ENCODE measurements at places on chromosomes 4 and X. TPM values are rescaled to one million over a fixed set of nuclear protein-coding genes. Genes with fewer than 3 reads are reported as not detected.
A peak's percentile ranks its signal among the peaks of the same experiment; 100 is the strongest.

REPS2 gene
- total RNA-seq = 0.69 TPM

- H3K4me3 ChIP-seq = no peak overlapping the region
- peaks cover 14% of the 10 kb centered on the region for H3K4me1 ChIP-seq
- DNase-seq = no peak
- no peak overlapping the region for H3K27ac ChIP-seq
- H3K27me3 ChIP-seq = no peaks in the 10 kb centered on the region
Measured at GRCh38 chrX:155615938-155616337, 3.2 kb upstream of the TMLHE start.

DNA sequence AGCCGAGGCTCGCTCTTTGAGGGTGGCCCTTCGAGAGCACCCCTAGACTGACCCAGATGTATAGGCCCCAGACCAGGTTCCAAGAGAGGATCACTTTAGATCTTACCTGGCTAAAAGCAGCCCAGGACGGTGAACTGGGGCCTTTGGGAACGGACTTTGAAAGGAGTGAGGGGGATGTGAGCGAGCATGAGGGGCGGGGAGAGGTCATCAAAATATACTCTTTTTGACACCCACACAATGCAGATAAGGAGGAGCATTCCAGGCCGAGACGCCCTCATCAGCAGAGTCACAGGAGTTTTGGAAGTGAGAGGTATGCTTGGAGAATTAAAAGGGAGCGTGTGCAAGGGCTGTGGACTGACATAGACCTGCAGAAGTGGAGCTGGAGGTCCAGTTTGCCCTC, 528 bp downstream of the NSDHL start:
- H3K4me1 ChIP-seq = peaks cover 20% of the 10 kb centered on the region
- H3K27ac ChIP-seq = peak overlapping the region; percentile 62
- H3K27me3 ChIP-seq = no peaks in the 10 kb centered on the region
- peak overlapping the region; percentile 70 for H3K4me3 ChIP-seq
- DNase-seq = no peak
- no peaks in the 10 kb centered on the region for H3K36me3 ChIP-seq

- DNase-seq = no peak
- H3K4me3 ChIP-seq = no peak overlapping the region
- no peak overlapping the region for H3K27ac ChIP-seq
Measured at GRCh38 chr4:108766058-108766457, 3.2 kb upstream of the ETNPPL start.

All from CD4-positive, alpha-beta memory T cell (primary cell).